Keratinocyte (primary cell): ENCODE measurements at places on chromosomes 4 and X. TPM values are rescaled to one million over a fixed set of nuclear protein-coding genes. Genes with fewer than 3 reads are reported as not detected.

- no peak for DNase-seq
Measured at GRCh38 chr4:67624939-67625338, 66.4 kb downstream of the STAP1 start.

ABLIM2 gene
- 0.94 to 3.0 TPM (median 1.1 TPM) in 3 replicates for polyA plus RNA-seq

TMEM255A gene
- 0.02 to 0.03 TPM in 2 of 3 replicates, not detected in the other for polyA plus RNA-seq

DCAF4L1 gene
- polyA plus RNA-seq: 0.16 to 0.75 TPM (median 0.46 TPM) in 3 replicates

DNA sequence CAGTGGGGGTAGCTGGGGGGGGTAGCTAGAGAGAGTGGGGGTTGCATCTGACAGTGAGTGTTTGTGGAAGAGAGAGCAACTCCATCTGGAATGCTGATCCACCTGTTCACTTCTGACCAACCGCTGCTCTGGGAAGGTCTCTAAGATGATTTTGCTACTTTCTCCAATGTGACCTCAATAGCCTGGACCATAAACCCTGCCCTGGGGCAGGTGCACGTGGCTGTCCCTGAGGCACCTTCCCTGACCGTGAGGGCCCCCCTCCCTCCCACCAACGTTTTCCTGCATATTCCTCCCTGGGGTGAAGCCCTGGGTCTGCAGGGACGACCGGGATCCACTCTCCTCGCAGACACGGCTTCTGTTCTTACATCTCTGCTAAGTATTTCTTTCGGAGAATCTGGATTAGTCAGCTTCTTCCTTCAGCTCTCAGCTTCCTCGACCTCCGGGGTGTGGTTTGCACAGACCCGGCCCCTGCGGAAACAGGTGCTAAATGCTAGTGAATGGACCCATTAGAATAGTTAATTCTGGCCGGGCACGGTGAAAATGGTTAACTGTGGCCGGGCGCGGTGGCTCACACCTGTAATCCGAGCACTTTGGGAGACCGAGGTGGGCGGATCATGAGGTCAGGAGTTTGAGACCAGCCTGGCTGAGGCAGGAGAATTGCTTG lies 21.4 kb upstream of the PLCXD1 start:
- no peak for DNase-seq

GRCh38 chrX:138917781-138918180 lies 206.3 kb upstream of the FGF13 start:
- no peak for DNase-seq

DNA sequence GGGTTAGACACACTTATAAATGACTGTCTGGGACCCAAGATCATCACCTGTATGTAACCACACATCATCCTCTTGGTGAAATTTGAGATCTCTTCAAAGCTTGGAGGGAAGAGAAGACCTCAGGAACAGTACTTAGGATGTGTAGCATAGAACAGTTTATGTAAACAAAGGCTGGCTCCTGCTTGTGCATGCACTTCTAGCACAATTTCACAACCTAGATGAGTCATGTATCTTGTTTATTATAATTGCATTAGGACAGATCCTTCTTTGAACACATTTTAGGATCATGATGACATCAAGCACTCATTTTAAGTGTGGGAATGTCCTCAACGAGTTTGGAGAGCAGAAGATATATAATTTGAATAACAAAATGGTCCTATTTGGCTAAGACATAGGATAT lies 26.3 kb upstream of the ZMAT1 start:
- no peak for DNase-seq

- no peak for DNase-seq
Measured at GRCh38 chr4:42397635-42398170, 415 bp downstream of the SHISA3 start.

DNA sequence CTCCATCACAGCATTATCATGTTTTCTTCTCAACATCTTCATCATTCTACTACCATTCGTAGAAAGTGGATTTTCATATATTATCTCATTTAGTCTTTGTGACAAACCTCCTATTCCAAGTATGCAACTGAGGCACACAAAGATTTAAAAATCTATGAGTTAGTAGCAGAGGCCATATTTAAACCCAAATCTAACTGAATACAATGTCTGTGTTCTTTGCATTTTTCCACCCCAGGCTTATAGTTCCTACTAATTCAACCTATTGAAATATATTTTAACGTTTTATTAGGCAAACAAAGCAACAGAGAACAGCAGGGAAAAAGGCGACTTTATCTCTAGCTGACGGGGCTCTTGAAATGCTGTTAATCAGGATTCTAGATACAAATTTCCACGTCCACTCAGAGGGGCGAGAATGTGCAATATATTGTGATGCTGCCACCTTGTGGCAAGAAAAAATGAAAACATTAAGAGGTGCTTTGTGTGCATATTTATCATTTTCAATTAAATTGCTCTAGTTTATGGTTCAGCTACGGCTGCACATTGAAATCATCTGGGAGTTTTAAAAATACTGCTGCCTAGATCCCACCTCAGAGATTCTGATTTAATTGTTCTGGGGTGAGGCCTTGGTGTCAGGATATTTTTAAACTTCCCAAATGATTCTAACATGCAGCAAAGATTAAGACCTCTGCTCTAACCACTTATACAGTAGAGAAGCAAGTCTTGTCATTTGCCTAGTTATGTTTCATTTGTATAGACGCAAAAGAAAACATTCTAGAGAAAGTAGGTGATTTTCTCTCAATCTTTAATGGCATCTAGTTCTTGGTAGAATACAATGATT lies 315.9 kb downstream of the MAPK10 start:
- no peak for DNase-seq

KCNE5 gene
- polyA plus RNA-seq: 0.12 to 0.46 TPM (median 0.31 TPM) in 3 replicates

DNA sequence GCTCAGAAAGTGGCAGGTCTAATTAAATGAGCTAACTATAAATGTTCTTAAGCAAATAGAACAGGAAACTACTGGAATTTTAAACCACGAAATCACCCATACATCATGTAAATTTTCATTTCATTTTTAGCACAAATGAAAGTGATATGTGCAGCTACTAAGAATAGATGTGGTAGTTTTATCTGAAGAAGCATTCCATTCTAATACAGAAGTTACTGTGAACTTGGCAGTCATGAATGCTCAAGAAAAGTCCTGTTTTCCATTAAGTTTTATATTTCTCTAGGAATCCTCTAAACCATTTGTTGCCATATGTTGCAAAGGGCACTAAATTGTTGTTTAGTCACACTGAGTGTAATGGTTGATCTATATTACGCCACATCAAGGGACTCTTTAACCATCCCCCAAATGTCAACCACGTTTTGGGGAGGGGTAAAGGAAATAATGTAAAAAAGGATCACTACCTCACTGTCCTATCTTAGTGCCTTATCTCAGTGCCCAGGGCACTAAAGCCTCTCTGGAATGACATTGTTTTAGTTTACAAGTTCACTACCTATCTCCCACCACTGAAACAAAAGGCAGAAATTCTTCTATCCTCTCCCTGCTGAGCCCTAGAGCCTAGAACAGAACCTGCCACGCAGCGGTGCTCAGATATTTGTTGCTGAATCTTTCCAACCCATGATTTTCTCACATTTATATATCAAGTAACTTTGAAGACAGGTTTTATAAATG lies 118.0 kb downstream of the SHISA3 start:
- no peak for DNase-seq

TRO gene
- polyA plus RNA-seq: 0.71 to 1.5 TPM (median 0.79 TPM) in 3 replicates

C4orf51 gene
- polyA plus RNA-seq: not detected in 3 replicates

DNA sequence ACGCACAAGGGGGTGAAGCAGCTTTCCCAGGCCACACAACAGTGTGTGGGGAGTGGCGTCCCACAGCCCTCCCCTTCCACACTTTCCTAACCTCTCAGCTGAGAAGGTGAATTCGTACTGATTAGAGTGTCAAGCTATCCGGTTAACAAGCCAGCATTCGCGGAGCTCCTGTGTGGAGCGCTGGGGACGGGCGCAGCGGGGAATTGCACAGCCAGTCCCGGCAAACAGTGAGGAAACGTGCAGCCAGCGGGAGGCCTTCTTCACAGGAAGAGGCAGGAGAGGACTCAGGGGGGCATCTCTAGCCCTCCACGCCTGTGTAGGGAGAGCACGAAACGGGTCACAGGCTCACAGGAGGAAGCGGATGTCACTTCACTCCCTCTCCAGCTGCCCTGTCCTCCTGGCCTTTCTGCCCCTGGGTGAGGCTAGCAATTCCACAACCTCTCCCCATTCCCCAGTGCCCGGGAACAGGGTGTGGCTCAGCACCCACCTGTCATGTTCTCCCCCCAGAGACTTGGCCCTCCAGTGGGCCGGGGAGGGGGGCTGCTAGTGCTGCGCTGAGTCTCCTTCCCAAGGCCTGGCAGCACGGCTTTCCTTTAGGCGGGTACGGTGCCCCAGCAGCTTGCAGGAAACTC lies 117.3 kb downstream of the CPZ start:
- no peak for DNase-seq

GRCh38 chrX:58025979-58026378 lies 115.7 kb upstream of the ZXDA start:
- DNase-seq: no peak

DNA sequence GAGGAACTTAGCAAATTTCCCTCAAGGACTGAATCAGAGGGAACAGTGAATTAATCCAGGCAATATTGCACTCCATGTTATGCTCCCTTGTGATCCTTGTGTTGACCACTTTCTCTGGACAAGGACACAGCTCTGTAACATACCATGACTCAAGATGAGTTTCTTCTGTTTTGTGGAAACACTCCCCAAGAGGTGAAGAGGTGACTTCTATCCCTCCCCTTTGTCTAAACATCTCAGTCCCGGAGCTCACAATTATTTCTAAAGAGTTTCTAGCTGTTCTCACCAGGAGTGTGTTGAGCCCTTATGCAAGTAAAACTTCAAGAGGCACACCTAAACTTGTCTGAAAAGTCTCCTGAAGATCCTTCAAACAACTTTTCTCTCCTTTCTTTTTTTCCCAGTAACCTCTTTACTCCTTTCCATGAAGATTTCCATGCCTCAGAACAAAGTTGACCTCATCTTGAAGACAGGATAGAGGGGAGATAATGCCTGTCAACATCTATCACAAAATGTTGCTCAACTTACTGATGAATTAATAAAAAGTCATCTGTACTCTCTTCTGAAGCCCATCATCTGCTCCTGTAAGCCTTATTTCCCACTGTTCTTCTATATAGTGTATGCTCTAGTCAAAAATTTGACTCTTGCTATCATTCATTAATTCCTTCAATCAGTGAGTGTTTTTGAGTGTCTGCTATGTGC lies 429.1 kb downstream of the SPRY1 start:
- no peak for DNase-seq

WDR17 gene
- 0.39 to 1.3 TPM (median 1.1 TPM) in 3 replicates for polyA plus RNA-seq

DNA sequence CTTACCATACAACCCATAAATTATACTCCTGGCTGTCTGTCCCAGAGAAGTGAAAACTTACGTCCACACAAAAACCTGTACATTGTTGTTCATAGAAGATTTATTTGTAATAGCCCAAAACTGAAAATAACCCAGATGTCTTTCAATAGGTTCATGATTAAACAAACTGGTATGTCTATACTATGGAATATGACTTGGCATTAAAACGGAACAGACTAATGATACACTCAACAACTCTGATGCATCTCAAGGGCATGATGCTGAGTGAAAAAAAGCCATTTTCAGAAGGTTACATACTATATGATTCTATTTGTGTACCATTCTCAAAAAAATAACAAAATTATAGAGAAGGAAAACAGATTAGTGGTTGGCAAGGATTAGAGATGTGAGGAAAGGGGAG lies 11.6 kb upstream of the MND1 start:
- DNase-seq: no peak

- DNase-seq: no peak
Measured at GRCh38 chrX:56791456-56791855, 62.4 kb downstream of the NBDY start.

GRCh38 chrX:45842207-45842925 lies 641.7 kb upstream of the DIPK2B start:
- DNase-seq: no peak

VCX3A gene
- polyA plus RNA-seq: not detected in 3 replicates

DUSP21 gene
- polyA plus RNA-seq: not detected in 3 replicates

- no peak for DNase-seq
Measured at GRCh38 chr4:896216-896615, 35.9 kb downstream of the GAK start.

DNA sequence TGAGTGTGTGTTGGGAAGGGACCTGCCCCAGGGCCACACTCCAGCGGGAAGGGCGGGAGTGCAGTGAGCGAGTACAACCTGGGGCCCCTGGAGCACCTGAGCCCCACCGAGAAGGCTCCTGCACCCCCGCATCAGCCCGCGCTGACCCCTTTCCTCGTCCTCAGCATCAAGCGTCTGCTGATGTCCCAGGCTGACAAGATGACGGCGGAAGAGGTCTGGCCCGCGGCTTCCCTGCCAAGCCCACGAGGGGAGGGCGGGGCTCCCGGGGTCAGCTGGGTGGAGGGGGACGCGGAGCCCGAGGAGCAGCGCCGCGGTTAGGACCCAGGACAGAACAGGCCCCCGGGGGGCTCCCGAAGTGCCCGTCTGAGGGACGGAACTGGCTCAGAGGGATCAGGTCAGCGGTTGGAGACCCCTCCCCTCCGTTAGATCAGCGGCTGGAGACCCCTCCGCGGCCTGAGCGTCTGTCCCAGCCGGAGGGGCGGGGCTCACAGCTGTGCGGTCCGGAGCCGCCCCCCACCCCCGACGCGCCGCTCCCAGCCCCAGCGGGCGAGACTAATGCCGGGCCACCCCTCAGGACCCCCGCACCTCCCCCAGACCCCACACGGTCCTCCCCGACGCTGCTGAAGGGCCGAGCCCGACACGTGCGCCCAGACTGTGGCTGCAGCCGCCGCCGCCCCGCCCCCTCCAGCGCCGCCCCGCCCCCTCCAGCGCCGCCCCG lies 6.7 kb downstream of the MYL5 start:
- DNase-seq: no peak

- no peak for DNase-seq
Measured at GRCh38 chr4:113825272-113825671, 63.7 kb upstream of the CAMK2D start.

ACOX3 gene
- 6.0 to 7.2 TPM (median 6.7 TPM) in 3 replicates for polyA plus RNA-seq

- DNase-seq: no peak
Measured at GRCh38 chrX:153922932-153923857, 2.9 kb downstream of the ARHGAP4 start.

RXFP1 gene
- polyA plus RNA-seq: 0.05 TPM in 1 of 3 replicates, not detected in the others

DMP1 gene
- not detected in 3 replicates for polyA plus RNA-seq

- no peak for DNase-seq
Measured at GRCh38 chr4:47374477-47374876, 89.0 kb downstream of the COMMD8 start.

- DNase-seq: no peak
Measured at GRCh38 chr4:101328063-101328602, 19.2 kb downstream of the PPP3CA start.
